ENCODE measurements at places on chromosomes 11 and 22.

- DNase-seq: no peak
Measured at GRCh38 chr11:131908316-131908715, 537.9 kb downstream of the NTM start.

DNA sequence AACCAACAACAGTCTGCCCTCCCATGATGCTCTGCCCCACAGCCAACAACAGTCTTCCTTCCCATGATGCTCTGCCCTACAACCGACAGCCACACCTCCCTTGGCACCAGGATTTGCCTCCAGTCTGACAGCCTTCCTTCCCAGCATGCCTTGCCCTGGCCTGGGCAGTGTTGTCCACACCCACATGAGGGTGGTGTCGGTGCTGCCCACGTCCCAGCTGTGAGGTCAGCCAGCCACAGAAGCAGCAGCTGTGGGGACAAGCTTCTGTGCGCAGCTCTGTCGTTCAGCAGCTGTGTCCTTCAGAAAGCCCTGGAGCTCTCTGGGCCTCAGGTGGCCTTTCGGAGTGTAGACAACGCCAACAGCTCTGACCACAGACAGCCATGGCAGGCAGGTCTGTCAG lies 1378.9 kb downstream of the BRD1 start:
- no peak for DNase-seq

DNA sequence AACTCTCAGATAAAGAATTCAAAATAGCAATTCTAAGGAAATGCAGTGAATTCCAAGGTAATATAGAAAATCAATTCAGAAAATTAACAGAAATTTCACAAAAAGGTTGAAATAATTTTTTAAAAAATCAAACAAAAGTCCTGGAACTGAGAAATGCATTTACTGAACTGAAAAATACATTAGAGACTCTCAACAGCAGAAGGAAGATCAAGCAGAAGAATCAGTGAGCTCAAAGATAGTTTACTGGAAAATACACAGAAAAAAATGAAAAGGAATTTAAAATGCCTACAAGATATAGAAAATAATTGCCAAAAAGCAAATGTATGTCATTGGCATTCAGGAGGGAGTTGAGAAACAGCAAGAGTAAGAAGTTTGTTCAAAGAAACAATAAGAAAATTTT lies 107.3 kb downstream of the BUD13 start:
- DNase-seq: no peak

- DNase-seq: no peak
Measured at GRCh38 chr11:19392847-19393518, 152.2 kb upstream of the E2F8 start.

- DNase-seq: no peak
Measured at GRCh38 chr11:86062719-86063118, 6.2 kb downstream of the PICALM start.

DNA sequence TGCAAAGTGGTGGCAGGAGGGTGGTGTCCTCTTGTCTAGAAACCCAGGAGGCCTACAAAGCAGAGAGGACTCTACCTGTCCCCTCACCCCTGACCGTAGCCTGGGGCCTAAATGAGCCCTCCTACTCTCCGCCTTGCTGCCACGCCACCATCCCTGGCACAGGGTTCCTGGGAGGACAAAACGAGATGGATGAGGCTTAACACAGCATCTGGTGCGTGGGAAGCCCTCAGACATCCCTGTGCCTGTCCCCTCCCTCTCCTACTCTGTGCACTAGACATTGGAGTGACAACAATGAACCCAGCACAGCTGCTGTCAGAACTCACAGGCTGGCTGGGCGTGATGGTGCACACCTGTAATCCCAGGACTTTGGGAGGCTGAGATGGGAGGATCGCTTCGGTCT lies 36.4 kb upstream of the DKK3 start:
- DNase-seq: no peak

DNA sequence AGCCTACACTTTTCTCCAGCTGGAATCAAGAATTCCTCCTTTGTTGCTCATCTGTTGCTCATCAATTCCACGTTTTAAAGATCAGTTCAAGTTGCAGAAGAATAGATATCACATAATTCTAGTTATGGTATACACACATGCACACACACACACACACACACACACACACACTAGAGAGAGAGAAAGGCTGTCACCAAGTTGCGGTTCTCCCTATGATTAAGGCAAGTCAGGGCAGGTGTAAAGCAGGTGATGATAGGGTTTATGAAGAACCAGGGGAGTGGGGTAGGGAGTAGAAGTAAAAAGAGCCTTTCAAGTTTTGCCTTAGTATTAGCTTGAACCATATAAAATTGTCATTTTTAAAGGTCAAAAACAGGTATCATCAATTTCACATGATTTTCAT lies 31.7 kb upstream of the TMPRSS4 start:
- DNase-seq: no peak

DNA sequence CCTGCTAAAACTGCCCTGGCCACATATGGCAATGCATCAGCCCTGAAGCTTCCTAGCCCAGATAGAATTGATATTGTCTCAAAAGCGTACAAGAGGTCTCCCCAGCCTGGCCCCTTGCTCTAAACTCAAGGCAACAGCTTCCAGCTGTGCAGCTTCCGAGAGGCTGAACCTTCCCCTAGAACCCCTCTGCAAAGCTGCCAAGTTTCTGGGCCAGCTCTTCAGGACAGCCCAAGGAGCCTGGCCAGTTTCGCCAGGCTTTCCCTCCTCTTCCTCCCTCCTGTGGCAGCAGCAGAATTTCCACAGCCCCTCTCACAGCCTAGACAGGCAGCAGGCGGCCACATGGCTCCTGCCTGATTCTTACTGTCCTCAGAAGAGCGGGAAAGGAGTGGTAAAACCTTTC lies 34.5 kb downstream of the NUMA1 start:
- no peak for DNase-seq

GRCh38 chr11:82012276-82012675 lies 721.4 kb downstream of the FAM181B start:
- no peak for DNase-seq

DNA sequence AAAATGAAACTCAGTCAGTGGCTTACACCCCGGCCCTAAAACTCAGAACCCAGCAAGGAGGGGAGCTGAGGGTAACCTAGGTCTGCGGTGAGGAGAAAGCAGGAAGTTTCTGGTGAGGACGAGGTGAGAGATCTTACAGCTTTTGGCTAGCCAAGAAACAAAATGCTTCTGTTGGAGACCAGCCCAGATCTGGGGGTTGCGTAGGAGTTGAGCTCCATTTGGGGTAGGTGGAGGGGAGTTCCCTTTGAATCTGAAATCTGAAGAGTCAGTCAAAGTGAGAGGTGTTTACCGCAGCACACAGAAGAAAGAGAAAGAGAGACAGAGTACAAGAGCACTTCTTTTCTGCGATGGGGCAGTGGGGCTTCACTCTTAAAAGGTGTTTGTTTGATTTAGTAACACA lies 29.6 kb downstream of the EHF start:
- no peak for DNase-seq

- no peak for DNase-seq
Measured at GRCh38 chr11:66971488-66971887, 3.6 kb upstream of the C11orf86 start.

DNA sequence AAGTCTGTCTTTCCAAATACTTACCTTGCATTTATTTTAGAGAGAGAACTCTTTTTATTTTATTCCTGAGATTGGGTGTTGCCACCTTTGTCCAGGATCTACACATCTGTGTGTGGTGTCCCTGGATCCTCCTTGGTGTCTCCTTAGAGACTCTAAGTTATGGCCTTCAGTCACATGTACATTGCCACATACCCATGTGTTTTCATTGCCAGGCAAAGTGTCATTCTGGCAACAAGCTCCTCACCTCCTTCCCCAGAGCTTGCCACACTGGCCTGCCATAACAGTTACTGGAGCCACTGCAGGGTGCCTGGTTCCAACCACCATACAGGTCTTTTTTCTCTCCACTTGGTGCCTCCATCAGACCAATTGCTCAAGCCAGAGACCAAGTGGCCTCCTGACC lies 379.7 kb downstream of the NTM start:
- no peak for DNase-seq

DNA sequence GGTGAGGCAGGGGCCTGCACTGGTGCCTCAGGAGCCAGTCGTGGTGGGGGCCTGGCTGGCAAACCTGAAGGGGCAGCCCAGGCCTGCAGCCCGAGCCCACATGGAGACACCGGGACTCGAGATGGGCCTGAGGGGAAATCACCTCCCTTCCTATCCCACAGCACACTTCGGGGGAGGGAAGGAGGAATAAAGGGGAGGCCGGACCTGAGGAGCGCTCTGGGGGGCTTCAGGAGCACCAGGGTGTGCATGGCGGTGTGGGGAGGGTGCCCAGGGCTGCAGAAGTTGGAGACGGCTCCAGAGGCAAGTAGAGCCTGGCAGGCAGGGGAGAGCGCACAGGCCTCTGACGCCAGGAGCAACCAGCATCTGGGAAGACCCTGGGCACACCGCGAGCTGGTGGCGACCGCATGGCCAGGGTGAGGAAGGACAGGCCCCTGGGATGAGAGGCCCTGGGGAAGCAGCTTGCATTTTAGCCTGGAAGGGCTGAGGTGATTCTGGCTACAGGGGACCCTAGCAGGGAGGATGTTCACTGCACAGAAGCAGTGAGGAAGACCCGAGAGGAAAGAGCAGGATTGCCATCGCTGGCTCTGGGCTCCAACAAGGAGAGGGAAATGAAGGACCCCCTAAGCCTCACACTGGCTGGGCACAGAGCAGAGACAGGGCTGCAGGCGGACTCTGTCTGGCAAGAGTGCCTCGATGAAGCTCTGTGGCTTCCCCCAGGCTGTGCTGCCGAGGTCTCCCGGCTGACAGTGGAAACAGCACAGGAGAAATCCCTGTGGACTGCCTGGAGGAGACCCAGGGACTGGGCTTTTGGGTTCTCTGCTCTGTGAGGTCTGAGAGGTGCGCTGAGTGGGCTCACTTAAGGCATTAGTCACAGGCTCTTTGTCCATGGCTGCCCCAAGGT lies 457.7 kb downstream of the BRD1 start:
- no peak for DNase-seq

- DNase-seq: no peak
Measured at GRCh38 chr11:113896156-113896879, 8.3 kb upstream of the HTR3B start.

DNA sequence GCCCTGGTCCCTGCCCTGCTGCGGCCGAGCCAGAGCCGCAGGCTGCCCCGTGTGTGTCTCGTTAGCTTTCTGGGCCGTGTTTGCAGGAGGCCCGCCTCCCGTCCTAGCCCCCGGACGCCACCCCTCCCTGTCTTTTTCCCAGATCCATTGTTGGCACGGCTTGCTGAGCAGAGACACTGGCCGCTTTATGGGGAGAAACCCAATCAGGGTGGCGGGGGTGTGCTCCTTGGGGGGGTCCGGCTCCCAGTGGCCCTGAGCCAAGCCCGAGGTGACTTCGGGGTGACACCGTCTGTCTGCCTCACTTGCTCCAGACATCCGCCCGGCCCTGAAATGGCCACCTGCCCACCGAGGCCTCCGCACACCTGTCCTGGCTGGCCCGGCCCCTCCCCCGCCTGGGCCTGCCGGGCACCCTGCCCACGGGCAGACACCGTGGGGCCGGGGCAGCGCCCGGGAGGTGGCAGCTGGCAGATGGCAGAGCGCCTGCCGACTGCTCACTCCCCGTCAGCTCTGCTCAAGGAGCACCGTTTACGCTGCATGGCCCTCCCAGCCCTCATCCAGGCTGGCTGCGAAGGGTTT lies 43.1 kb upstream of the PPARA start:
- DNase-seq: no peak

GRCh38 chr11:49995565-49995964 lies 13.2 kb upstream of the OR4C12 start:
- no peak for DNase-seq

DNA sequence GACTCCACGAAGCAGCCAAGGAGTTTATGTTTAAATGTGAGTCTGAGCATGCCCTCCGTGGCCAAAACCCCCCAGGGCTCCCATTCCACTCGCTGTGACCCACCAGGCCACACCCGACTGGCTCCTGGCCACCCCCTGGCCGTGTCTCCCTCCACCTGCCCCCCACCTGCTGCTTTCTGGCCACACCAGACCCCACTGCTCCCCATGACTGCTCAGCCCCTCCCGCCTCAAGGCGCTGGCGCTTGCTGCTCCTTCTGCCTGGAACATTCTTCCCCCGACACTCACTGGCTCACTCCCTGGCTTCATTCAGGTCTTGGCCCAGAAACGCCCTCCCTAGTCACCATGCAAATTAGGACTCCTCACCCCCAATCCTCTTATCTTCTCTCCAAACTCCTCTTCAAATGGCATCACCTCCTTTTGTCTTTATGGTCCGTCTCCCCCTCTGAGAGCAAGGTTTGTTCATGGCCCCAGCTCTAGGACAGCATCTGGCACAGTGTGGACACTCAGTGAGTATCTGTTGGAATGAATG lies 72.2 kb downstream of the EFCAB6 start:
- no peak for DNase-seq

GRCh38 chr22:20965104-20965887 lies 1.8 kb upstream of the AIFM3 start:
- DNase-seq: no peak

DNA sequence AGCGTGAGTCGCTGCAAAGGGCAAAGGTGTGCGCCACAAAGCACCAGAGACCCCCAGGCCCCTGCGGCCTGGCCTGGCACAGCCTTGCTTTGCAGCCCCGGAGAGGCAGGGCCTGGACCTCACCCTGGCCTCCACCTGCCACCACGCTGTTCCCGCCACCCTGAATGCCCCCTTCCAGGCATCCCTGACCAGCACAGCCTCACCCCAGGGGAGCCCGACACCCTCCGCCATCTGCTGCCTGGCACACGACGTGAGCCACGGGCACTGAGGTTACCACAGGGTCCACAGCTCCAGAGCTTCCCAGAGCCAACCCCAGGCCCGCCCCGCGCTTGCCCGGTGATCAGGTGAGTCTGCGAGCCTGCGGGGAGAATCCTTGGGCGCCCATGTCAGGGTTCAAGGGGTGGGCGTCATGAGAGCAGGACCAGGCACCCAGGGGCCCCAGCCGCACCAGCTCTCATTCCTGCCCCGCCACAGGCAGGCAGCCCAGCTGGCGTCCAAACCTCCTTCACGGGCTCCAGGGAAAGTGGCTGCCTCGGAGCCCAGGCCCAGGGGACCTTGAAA lies 171.3 kb downstream of the BRD1 start:
- DNase-seq: no peak

- no peak for DNase-seq
Measured at GRCh38 chr22:49736538-49736937, 91.1 kb downstream of the BRD1 start.

DNA sequence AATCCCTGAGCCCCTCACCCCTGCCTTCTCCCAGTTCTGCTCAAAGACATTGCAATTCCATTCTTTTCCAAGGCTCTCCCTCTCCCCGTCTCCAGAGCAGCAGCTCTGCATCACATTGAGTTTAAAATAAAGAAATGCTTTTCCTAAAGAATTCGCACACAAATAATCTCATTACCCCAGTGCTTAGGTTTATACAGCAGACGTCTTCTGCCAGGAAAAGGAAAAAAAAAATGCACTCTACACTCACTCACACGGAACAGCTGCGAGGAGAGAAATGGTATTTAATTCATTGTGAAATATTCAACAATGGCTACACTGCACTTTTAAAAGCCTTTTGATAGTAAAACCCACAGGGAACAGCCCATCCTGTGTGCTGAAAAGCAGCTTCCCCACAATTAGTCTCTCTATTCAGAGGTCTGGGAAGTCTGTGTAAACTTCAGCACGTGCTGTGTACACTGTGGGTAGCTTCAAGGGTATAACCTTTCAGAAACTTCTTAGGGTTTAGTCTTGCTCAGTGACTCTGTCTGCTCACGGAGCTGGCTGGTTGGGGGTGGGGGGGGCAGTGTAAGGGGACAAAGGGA lies 42.8 kb downstream of the ETS1 start:
- DNase-seq: no peak

Measured in NCI-H187 treated with DMSO at 0.1 percent for 48 hours (cell line).